ENCODE measurements at places on chromosomes 12 and 14. TPM values are rescaled to one million over a fixed set of nuclear protein-coding genes. Genes with fewer than 3 reads are reported as not detected.

CCDC177 gene
- not detected for total RNA-seq

MAGOHB gene
- total RNA-seq = not detected

PIWIL1 gene
- total RNA-seq = 0.55 TPM

TIMELESS gene
- 0.75 TPM for total RNA-seq

RFLNA gene
- total RNA-seq = 31.8 TPM

TBX3 gene
- 11.9 TPM for total RNA-seq

MUCL1 gene
- not detected for total RNA-seq

PAH gene
- total RNA-seq = not detected

SLC4A8 gene
- 2.2 TPM for total RNA-seq

IL31 gene
- not detected for total RNA-seq

MMP14 gene
- total RNA-seq = 91.6 TPM

TSPAN11 gene
- 3.0 TPM for total RNA-seq

PRH2 gene
- not detected for total RNA-seq

RDH5 gene
- 65.1 TPM for total RNA-seq

PCED1B gene
- 52.0 TPM for total RNA-seq

RTN1 gene
- total RNA-seq = not detected

DNA sequence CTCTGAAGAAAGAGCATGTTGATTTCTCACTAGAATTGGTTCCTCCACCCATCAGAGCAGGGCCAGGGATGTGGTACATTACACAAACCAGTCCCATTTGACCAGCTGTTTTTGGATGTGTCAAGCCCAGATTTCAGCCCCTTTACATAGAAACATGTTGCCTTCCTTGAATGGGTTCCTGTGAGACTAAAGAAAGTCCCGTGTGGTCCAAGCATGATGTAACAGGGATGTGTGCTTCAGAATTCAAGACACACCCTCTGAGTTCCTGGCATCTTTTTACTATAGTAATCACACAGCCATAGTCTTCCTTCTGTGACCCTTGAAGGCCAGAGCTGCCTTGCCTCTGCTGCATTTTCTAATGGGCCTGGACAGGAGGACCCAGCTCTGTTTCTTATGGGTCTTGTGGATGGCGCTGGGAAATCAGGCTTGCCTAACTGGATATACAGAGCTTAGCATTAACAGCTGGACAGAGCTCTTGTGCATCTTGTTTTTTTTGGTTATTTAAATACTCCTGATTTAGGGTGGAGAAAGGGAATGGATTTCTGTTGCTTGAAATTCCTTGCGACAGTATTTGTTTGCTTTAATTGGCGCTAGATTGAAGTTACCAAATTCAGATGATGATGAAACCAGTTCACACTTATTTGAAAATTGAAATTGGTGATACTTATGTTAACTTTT, 341.0 kb downstream of the ZFP36L1 start:
- no peak for DNase-seq

DNA sequence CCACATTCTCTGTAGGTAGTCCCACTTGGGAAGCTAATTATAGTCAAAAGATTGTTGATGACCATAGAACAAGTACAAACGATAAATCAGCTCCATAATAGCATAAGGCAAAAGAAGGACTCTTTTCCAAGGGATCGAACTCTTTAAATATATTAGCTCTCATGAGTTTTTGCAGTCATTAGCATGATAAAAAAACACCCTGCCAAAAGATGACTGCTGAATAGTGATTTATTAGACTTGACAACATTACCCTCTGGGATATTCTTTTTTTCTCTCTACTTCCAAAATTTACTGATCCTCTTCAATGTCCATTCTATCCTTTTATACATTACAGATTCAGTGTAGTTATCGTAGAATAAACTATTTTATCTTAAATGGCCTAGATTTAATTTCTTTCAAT, 14.2 kb downstream of the EPYC start:
- no peak for DNase-seq

- DNase-seq = no peak
Observed at GRCh38 chr12:16324272-16324671, 23.2 kb upstream of the MGST1 start.

GRCh38 chr14:101064718-101065117, 161.2 kb upstream of the RTL1 start:
- no peak for DNase-seq

DNA sequence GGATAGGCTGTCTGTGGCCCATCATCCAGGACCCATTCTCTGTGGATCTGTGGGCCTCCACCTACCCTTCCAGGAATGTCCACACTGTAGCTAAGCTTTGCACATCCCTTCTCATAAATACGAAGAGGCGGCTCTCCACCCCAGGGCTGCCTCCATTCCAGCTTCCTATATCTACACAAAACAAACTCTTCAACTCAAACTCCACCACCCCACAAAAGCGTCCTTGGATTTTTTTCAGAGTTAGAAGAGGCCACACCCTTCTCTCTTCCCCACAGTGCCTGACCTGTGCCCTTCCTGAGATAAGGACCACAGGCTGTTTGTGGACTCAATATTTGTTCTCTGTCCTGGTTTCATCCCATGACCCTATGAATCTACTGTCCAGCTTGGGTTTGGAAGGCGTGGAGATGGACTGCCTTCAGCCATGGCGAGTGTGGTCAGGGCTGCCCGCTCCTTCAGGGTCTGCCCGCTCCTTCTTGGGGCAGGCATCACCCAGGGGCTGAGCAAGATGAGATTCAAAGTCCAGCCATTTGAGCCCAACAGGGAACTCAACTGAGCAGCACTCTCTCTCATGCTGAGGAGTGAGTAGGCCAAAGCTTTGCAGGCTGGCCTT, 13.0 kb upstream of the SERPINA12 start:
- DNase-seq = no peak

DNA sequence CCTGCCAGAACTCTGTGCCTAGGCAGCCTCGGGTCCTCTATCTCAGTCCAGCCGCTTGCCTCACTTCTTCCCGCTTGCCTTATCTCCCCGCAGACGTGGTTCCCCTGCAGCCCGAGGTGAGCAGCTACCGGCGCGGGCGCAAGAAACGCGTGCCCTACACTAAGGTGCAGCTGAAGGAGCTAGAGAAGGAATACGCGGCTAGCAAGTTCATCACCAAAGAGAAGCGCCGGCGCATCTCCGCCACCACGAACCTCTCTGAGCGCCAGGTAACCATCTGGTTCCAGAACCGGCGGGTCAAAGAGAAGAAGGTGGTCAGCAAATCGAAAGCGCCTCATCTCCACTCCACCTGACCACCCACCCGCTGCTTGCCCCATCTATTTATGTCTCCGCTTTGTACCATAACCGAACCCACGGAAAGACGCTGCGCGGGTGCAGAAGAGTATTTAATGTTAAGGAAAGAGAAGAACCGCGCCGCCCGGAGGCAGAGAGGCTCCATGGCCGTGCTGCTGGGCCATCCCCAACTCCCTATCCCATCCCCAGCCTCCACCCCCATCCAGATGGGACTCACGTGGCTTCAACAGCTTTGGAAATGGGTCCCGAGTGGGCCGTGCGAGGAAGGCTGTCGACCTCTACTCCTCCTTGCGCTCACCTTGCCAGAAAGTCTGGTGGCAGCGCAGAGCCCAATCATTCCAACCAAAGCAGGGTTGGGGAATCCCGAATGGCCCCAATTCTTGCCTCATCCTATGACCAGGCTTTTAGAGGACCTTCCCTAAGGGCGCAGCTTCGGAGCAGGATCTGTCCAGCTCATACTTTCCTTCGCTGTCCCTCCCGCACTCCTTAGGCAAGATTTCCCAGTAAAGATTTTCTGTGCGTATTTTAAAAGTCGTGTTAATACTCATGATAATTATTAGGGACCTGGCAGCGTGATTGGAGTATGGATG, 6.5 kb downstream of the HOXC13 start:
- no peak for DNase-seq

DNA sequence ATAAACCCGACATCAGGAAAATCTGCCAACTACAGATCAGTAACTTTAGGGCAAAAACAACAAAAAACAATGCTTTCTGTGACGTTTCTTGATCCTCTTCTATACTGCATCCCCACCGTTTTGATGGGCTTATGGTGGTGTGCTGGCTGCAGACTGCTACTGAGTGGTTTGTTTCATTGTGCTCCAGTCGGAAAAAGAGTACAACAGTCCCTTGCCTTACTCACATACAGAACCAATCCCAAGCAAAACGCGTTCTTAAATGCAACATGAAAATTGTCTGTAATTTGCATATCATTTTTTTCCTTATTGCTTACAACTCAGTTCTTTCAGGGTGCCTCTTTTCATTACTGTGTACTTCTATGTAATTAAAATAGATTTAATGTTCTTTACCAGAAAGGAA, 2.3 kb downstream of the ETV6 start:
- peak; percentile 27 for DNase-seq

- no peak for DNase-seq
Observed at GRCh38 chr12:62363506-62363905, 103.1 kb upstream of the MON2 start.

- no peak for DNase-seq
Observed at GRCh38 chr12:106581543-106582248, 1.1 kb upstream of the RFX4 start.

DNA sequence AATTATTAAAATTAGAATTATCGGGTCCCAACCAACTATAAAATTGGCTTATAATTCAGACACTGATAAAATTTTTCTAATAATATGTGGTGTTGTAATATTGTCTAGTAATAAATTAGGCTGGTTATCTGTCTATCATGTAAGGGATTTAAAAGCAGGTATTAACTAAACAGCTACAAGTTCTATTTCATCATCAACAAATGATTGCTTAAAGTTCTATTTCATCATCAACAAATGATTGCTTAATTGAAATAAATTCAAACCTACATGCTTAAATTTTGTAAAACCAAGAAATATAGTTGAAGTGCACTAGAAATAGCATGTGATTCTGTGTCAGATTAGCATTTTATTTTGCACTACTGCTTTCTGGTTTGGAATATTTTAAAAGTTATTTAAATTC, 34.1 kb downstream of the SLCO1A2 start:
- DNase-seq = no peak

DNA sequence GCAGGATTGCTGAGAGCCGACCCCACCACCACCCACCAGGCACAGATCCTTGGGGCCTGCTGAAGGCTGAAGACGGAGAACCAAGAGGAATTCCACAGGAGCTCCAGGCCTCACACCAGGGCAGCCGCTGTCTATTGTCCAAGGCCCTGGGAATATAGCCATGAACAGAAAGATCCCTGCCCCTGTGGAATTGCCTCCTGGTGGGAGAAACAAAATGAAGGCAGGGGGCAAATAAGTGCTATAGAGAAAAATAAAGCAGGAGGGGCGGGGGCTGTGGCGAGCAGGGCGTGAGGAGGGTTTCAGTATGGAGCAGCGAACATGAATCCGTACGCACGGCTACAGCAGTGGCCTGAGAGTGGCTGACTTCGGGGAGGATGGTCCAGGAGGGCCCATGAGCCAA, 96.1 kb downstream of the EML1 start:
- no peak for DNase-seq

- DNase-seq = peak; percentile 44
Observed at GRCh38 chr14:75247286-75247922, 31.2 kb upstream of the FOS start.

- no peak for DNase-seq
Observed at GRCh38 chr14:92207012-92207927, 85.5 kb downstream of the CPSF2 start.

GRCh38 chr12:6450091-6450868, 1.6 kb upstream of the TAPBPL start:
- DNase-seq = no peak

DNA sequence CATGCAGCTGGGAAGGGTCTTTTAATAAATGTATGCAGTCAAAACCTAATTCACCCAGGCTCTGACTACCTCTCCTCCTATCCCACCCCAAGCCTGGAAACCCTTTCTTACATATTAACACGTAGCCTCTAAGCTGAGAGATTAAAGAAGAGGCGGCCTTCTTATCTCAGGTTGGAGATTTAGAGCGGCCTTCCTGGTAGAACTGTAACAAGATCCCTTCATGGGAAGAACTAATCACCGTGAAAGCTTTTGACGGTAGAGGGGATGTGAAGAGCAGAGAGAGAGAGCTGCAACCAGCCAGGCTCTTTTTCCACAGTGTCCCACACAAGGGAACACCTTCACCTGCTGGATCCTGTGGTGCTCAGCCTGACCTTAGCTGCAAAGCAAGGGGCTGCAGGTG, 367.4 kb downstream of the MED13L start:
- no peak for DNase-seq

GRCh38 chr12:116855744-116856470, 25.3 kb downstream of the HRK start:
- peak; percentile 85 for DNase-seq

GRCh38 chr12:21330682-21331253, 3.9 kb downstream of the SLCO1A2 start:
- DNase-seq = no peak

GRCh38 chr14:104864267-104865080, 594 bp upstream of the CEP170B start:
- peak; percentile 93 for DNase-seq

GRCh38 chr12:52442600-52443061, 8.5 kb upstream of the KRT75 start:
- no peak for DNase-seq

DNA sequence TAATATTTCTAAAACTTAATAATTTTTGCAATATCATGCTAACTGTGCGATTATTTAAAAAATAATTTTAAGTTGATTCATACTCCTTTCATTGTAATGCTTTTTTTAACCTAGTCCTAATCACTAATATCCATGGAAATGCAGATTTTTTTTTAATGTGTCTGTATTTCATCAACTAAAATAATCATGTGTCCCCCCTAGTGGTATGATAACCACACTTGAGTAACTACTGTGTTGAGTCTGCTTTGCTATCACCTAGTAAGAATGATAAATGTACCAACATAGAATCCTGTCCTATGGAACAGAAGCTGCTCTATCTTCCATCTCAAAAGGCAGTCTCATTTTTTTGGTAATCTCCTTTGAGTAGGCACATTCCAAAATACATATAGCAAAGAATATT, 19.1 kb upstream of the SYNE2 start:
- no peak for DNase-seq

DNA sequence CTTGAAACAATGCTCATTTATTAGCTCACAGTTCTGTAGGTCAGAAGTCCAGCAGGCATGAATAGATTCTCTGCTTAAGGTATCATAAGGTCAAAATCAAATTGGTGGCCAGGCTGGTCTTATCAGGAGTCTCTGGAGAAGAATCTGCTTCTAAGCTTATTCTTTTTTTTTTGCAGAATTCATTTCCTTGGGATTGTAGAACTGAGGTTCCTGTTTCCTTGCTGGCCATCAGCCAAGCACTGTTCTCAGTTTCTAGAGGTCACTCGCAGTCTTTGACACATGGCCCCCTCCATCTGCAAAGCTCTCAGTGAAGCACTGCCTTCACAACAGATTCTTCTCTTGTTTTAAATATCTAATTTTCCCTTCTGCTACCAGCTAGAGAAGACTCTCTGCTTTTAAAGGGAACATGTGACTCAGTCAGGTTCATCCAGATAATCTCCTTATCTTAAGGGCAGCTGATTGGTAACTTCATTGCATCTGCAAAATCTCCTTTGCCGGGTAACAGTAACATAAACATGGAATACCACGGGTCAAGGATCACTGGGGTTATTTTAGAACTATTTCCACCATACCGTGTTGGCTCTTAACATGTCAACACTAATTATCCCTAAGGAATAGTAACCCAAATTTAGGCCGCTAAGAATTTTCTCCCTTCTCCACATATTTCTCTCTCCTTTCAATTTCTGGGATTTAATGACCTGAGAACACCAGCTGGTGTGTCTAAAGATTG, 25.3 kb downstream of the RHOJ start:
- DNase-seq = no peak

GRCh38 chr14:28303248-28303647, 463.3 kb upstream of the FOXG1 start:
- no peak for DNase-seq

GRCh38 chr12:97283297-97283696, 179.3 kb upstream of the RMST start:
- DNase-seq = no peak

GRCh38 chr14:41490323-41490722, 116.4 kb upstream of the LRFN5 start:
- DNase-seq = no peak
